Activated CD8-positive, alpha-beta memory T cell treated with anti-CD3 and anti-CD28 coated beads, Interleukin-2, amount 50 U/mL, for 4 hours (primary cell): ENCODE measurements at places on chromosomes 7 and 10.

DNA sequence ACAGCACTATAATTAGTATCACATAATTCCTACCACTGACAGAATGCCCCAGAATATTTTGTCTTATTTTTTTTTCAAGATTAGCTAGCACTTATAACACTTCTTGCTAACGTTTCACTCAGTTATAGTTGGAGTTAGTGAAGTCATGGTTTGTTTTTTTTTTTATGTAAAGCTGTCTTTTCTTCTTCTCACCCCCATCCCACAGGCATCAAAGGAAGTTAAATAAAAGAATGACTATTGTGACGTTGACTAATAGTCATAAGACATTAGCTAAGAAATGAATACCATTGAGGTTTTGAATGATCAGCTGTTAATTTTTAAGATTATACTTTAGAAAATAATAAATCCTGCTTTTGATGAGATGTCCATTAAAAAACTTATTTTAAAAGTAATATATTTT, 498.3 kb downstream of the GFRA1 start:
- no peak for DNase-seq

GRCh38 chr7:12296051-12296570, 85.0 kb downstream of the TMEM106B start:
- no peak for DNase-seq

DNA sequence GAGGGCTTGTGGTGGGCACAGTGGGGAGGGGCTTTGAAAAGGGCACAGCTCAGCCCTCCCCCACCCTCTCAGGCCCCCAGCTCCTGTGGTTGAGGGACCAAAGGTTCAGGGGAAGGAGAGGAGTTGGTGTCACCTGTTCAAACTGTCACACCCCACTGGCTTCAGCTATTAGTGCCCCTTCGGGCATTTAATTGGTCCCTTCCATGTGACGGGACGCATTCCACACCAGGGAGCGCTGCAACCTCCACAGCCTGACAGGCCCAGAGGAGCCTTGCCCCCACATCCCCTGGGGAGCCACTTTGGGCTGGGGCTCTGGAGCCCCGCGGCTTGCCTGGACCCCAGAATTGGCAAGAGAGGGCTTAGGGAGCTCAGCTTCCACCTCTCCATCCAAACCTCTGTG, 75.7 kb downstream of the C10orf105 start:
- DNase-seq = no peak

- no peak for DNase-seq
These were observed 435.2 kb upstream of the AUTS2 start for GRCh38 chr7:69162931-69163670.

DNA sequence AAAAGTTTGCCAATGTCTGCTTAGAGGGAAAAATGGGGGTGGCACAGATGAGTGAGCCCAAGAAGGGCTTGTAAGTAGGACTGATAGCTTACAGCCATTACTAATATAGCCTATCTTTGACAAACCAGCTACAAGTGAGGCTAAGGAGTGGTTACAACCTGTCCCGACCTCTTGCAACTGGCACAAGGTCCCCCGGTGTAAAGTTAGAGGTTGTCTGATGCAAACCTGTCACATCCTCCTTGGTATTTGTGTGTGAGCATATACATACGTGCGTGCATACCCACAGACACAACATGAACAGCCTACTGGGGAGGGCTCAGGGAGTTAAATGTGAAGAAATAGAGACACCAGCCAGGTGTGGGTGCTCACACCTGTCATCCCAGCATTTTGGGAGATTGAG, 14.6 kb downstream of the ADAP1 start:
- DNase-seq = no peak

DNA sequence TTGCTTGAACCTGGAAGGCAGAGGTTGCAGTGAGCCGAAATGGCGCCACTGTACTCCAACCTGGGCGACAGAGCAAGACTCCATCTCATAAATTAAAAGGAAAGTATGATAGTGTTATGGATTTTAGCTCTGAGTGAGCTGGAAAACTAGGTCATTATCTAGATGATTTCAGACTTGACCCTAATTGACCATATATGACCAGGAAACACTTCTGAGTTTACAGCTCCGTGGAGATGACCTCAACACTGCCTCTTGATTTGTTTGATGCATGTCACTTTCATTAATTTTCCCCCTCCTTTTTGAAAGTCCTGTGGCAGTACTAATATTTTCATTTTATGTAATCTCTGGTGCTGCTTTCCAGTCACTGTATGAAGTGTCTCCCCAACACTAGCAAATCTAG, 7.8 kb upstream of the SEC61A2 start:
- no peak for DNase-seq

- no peak for DNase-seq
These were observed 265.0 kb downstream of the ADARB2 start for GRCh38 chr10:1472178-1472958.

GRCh38 chr10:128969551-128969950, 497.5 kb upstream of the MGMT start:
- DNase-seq = no peak

DNA sequence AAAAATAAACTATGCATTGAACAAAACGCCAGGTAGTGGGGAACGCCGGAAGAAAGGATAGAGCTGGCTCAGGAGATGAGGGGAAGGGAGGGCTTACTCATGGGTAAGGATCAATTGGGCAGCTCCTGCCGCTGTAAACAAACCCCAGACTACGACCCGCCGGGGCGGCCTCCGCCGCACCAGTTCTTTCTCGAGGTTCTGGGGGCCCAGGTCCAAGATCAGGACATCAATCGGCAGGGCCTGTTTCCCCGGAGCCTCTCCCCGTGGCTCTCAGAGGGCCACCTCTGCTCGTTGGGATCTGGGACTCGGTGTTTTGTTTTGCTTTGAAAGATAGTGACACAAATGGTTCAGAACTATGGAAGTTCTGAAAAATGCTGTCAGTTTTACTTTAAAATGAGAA, 140.4 kb downstream of the ELFN1 start:
- DNase-seq = no peak
